NCI-H1436 treated with DMSO at 0.1 percent for 48 hours (cell line): ENCODE measurements at places on chromosomes 2 and 18.

DNA sequence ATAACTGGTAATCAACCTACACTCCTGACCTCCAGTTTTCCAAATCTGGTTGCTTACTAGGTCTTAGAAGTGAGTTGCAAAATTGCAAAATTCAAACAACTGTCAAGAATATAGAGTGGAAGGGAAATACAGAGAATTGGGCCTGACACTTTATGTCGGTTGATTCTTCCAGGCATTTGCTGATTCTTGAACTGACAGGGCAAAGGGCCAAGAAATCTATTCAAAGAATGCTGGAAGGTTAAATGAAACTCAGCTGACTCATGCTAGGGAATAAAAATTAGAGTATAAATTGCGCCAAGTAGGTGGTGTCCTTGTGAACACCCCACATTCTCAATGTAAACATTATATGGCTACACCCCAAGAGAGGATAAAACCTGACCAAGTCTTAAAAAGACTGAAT, 21.5 kb upstream of the ZSCAN30 start:
- DNase-seq, result no peak

GRCh38 chr2:168796583-168797285, 5.7 kb upstream of the NOSTRIN start:
- DNase-seq, result no peak

DNA sequence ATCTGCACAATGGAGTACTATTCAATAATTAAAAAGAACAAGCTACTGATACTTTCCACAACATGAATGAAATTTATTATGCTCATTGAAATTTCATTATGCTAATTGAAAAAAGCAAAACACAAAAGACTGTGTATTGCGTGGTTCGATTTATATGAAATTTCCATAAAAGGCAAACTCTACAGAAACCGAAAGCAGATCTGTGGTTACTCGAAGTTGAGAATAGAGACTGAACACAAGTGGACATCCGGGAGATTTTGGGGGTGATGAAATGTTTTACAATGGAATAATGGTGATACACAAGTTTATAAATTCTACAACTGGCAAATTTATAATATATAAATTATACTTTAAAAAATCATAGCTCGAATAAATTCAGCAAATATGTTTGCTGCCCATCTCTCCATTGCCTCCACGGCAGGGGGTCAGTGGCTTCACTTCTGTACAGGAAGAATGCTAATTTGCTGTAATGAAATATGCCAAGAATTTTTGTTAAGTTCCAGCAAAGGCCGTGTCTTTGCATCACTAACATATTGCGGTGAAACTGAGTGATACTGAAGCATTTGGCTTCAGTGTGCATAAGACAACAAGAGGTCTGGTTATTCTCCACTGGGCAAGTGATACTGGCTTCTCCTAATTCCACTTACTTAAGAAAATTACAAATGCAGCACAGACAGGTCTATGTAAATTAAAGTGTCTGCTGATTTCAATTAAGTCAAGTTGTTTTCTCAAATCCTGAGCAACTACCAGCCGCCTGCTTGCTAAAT, 96.7 kb downstream of the TMEM163 start:
- no peak for DNase-seq

GRCh38 chr18:11146947-11147345, 2.4 kb downstream of the PIEZO2 start:
- DNase-seq, result no peak

GRCh38 chr2:223692191-223692947, 90.2 kb upstream of the SCG2 start:
- DNase-seq, result no peak

DNA sequence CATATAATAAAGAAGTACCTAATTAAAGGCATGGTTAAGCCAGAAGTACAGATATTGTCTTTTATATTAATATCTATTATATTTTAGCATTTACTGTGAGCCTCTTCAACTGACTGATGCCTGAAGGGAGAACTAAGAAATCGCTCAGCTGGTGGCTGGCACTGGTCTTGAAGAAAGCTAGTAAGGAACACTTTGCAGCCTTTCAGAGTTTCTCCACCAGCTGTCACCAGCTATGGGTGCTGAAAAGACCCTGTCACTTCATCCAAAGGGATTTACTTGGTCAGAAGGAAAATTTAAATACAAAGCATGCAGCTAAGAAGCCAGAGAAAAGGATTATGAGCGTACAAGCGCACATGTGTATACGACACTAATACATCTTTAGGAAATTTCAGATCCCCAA, 525.9 kb downstream of the TMEM182 start:
- DNase-seq, result no peak
